WTC11 (cell line): ENCODE measurements at places on chromosomes 3 and 15.

GRCh38 chr15:29570948-29571791 lies 251.1 kb downstream of the TJP1 start:
- H3K27me3 ChIP-seq = peaks cover 42% of the 10 kb centered on the region
- DNase-seq = peak; percentile 81
- peaks cover 2% of the 10 kb centered on the region; the same call in 1 of the 2 replicates for H3K36me3 ChIP-seq
- no peak overlapping the region for H3K27ac ChIP-seq
- peaks cover 34% of the 10 kb centered on the region for H3K4me1 ChIP-seq

- DNase-seq = no peak
- H3K4me1 ChIP-seq = no peaks in the 10 kb centered on the region
- H3K27me3 ChIP-seq = no peaks in the 10 kb centered on the region
- H3K36me3 ChIP-seq = peaks cover 6% of the 10 kb centered on the region; the same call in 1 of the 2 replicates
- H3K27ac ChIP-seq = no peak overlapping the region
These were observed 761.7 kb downstream of the IGSF11 start for GRCh38 chr3:118272991-118273390.

DNA sequence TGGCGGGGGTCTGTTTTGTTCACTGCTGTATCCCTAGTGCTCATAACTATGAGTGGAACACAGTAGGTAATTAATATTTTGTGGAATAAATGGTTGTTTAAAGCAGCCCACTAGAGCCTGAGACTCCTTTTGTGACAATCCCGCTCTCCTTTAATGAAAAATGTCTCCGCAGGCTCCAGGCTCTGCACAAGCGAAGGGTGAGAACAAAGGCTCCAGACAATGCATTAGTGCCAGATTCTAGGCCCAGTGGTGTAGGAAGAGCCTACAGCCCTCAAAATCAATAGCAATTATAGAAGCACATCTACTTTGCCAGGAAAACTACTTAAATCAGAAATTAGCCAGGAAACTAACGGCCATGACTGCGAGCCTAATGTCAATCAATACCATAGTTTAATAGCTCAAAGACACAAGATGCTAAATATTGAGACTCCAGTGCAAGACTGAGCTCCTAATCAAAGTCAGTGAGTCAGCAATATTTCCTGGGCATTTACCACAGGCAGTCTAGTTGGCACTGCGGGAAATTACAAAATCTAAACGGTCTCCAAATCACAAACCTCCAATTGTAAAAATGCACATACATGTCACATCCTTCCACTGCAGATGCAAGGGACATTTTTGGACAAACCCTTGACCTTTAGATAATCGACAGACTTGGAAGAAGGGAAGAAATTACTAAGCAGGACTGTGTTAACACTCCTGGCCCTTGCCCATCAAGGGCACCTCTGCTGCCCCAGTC lies 2.3 kb downstream of the ANXA2 start:
- no peaks in the 10 kb centered on the region for H3K36me3 ChIP-seq
- H3K4me3 ChIP-seq = no peak overlapping the region
- peaks cover 74% of the 10 kb centered on the region for H3K4me1 ChIP-seq
- no peak overlapping the region for H3K27ac ChIP-seq
- peaks cover 17% of the 10 kb centered on the region for H3K27me3 ChIP-seq
- DNase-seq = no peak

- H3K4me1 ChIP-seq = peaks cover 49% of the 10 kb centered on the region
- H3K36me3 ChIP-seq = no peaks in the 10 kb centered on the region
- no peak overlapping the region for H3K27ac ChIP-seq
- H3K4me3 ChIP-seq = no peak overlapping the region
These were observed 793.5 kb downstream of the ROBO1 start for GRCh38 chr3:78974181-78974790.

DNA sequence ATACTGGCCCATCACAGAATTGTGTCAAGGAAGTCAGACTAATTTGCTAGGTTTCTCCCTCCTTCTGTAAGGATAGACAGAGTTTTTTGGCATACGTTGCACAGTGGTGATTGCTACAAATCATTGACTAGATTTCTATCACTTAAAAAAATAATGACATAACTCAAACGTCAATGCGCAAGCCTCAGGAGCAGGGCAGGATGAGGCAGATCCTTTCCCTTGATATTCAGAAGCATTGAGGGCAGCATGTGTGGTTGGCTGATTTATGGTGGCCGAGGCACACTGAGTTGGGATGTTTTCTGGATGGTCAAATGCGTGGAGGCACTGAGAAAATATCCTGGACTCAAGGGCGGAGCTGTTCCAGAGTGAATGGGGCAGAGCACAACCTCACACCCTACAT lies 14.4 kb downstream of the THSD4 start:
- no peak overlapping the region for H3K27ac ChIP-seq
- H3K36me3 ChIP-seq = no peaks in the 10 kb centered on the region
- H3K27me3 ChIP-seq = no peaks in the 10 kb centered on the region

DNA sequence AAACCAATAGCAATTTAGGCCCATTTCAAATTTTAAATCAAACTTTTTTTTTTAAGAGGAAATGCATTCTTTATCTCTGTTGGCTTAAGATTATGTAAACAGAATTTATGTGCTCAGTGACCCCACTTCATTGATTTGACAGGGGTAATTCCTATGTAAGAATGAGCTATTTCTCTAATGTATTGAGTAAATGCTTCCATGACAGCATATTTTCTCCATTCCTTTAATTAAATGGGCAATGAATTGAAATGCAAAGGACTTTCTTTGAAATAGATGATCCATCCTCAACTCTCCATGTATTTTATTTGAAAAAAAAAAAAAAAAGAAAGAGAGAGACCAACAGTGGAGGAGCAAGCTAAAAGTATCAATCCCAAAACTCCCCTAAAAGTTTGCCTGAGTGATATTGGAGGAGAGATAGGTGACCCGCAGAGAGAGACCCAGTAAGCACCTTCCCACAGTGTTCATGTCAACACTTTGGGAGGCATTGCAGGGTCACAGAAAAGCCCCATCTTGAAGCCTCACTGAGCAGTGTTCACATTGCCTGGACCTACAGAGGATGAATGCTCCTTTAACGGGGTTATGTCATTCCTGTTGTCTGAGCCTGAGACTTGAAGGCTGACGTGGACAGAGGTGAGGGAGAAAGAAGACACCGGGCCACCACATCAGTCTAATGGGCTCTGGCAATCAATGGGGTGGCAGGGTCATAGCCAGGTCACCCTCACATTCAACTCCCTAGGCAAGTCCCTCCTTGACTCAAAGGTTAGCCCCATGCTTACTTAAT lies 176.0 kb downstream of the SHOX2 start:
- H3K27me3 ChIP-seq = no peaks in the 10 kb centered on the region
- no peaks in the 10 kb centered on the region for H3K36me3 ChIP-seq
- no peak for DNase-seq
- no peaks in the 10 kb centered on the region for H3K4me1 ChIP-seq
- H3K27ac ChIP-seq = no peak overlapping the region
- H3K4me3 ChIP-seq = no peak overlapping the region

- peaks cover 52% of the 10 kb centered on the region for H3K4me1 ChIP-seq
- H3K4me3 ChIP-seq = peak overlapping the region; percentile 24
- H3K27ac ChIP-seq = peak overlapping the region; percentile 96
- H3K36me3 ChIP-seq = peaks cover 78% of the 10 kb centered on the region
- no peak for DNase-seq
These were observed 10.9 kb downstream of the AMOTL2 start for GRCh38 chr3:134363381-134363755.

DNA sequence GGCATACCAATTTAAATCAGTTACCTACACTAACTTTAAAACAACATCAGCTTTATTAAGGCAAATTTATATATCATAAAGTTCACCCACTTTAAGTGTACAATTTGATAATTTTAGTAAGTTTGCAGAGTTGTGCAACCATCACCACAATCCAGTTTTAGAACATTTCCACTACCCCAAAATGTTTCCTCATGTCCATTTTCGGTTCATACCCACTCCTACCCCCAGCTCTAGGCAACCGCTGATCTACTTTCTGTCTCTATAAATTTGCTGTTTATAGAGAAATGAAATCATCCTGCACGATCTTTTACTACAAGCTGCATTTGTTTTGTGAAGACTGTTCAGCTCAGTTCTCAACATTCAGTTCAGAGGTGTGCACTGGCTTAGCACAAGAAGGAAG lies 31.5 kb upstream of the FAM81A start:
- no peak overlapping the region for H3K27ac ChIP-seq
- H3K36me3 ChIP-seq = no peaks in the 10 kb centered on the region
- peaks cover 22% of the 10 kb centered on the region for H3K4me1 ChIP-seq
- peaks cover 60% of the 10 kb centered on the region for H3K27me3 ChIP-seq
- no peak for DNase-seq

GRCh38 chr3:72630969-72631344 lies 217.3 kb downstream of the SHQ1 start:
- no peak overlapping the region for H3K27ac ChIP-seq
- H3K27me3 ChIP-seq = no peaks in the 10 kb centered on the region; the same call in 1 of the 2 replicates
- peaks cover 11% of the 10 kb centered on the region; the same call in 1 of the 2 replicates for H3K36me3 ChIP-seq
- DNase-seq = no peak
- peaks cover 19% of the 10 kb centered on the region for H3K4me1 ChIP-seq

GRCh38 chr3:126313580-126314304 lies 43.5 kb downstream of the KLF15 start:
- no peak overlapping the region for H3K27ac ChIP-seq
- DNase-seq = no peak
- peaks cover 14% of the 10 kb centered on the region for H3K4me1 ChIP-seq
- peaks cover 10% of the 10 kb centered on the region; the same call in 1 of the 2 replicates for H3K36me3 ChIP-seq
- H3K4me3 ChIP-seq = no peak overlapping the region
- H3K27me3 ChIP-seq = no peaks in the 10 kb centered on the region; the same call in 1 of the 2 replicates

DNA sequence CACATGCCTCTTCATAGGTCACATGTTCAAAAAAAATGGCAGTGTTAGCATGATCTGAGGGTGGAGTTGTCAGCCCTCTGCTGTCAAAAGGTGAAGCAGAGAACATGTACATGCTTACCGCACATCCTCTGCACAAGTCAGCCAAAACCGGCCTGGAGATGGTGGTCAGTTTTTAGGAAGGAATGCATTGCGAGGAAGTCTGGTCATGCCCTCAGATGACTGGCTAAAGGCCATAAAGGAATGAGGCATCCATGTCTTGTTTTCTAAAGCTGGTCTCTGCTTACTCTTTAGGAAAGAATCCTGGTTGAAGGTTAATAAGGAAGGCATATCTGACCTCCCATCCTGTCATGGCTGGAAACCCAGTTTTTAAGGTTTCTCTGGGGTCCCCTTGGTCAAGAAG lies 292.0 kb upstream of the CCDC54 start:
- H3K36me3 ChIP-seq = no peaks in the 10 kb centered on the region
- DNase-seq = no peak
- H3K27ac ChIP-seq = no peak overlapping the region
- no peak overlapping the region for H3K4me3 ChIP-seq
- H3K27me3 ChIP-seq = no peaks in the 10 kb centered on the region

DNA sequence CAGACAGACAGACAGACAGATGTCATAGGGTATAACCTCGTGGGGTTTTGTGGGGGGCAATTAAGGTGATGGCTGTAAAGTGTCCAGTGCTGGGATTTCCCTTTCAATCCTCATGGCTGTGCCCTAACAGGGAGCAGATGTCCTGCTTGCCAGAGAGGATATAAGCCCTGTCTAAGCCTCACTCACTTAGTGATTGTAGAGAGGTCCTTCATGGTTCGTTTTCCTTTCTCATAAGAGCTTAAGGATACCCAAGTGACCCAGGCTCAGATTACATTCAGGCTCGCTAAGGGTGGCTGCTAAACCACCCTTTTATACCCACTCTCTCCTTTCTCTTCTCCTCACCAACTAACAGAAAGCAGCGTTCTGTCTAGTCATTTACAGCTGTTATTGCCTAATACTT lies 19.2 kb downstream of the LYSMD2 start:
- H3K27ac ChIP-seq = no peak overlapping the region
- no peaks in the 10 kb centered on the region for H3K27me3 ChIP-seq
- peaks cover 4% of the 10 kb centered on the region; the same call in 1 of the 2 replicates for H3K4me1 ChIP-seq
- H3K4me3 ChIP-seq = no peak overlapping the region

GRCh38 chr3:134624537-134625287 lies 26.1 kb downstream of the KY start:
- H3K27me3 ChIP-seq = no peaks in the 10 kb centered on the region
- H3K36me3 ChIP-seq = no peaks in the 10 kb centered on the region
- no peak for DNase-seq
- H3K4me3 ChIP-seq = no peak overlapping the region
- H3K27ac ChIP-seq = no peak overlapping the region

DNA sequence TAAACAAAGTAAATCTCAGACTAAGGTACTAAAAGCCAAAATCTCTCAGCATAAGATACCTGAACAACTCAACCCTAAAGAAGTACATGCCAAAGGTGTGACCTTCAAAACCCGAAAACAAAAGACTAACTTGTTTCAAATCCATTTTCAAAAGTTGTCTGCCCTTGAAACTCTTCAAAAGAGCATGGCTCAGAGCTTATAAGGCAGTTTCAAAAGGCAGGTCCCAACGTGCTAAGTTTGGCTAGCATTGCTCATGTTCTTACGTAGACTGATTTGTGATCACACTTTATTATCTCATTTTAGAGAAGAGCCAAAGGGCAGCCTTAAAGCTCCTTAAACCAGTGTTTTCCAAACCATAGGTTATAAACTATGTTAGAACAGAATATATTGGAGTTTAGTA lies 112.2 kb downstream of the FEZF2 start:
- H3K27me3 ChIP-seq = no peaks in the 10 kb centered on the region
- H3K4me3 ChIP-seq = no peak overlapping the region
- no peak overlapping the region for H3K27ac ChIP-seq
- DNase-seq = no peak

DNA sequence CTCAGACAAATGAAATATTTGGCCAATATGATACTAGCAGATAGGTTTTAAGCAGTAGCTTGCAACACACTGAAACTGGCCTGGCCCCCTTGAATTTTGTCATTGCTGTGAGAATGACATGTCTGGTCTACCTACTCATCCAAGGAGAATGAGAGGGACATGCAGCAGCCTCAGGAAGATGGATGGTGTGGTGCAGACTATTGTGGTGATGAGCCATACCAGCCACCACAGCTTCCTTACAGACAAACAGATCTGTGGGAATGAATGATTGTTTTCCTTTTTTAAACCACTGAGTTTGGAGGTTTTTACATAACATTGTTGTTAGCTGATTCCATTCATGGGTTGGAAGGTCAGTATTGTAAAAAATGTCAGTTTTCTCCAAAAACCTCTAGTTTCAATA lies 133.7 kb upstream of the POU1F1 start:
- no peak overlapping the region for H3K27ac ChIP-seq
- no peak overlapping the region for H3K4me3 ChIP-seq
- no peaks in the 10 kb centered on the region for H3K4me1 ChIP-seq
- no peaks in the 10 kb centered on the region for H3K27me3 ChIP-seq
- H3K36me3 ChIP-seq = no peaks in the 10 kb centered on the region
- DNase-seq = no peak

DNA sequence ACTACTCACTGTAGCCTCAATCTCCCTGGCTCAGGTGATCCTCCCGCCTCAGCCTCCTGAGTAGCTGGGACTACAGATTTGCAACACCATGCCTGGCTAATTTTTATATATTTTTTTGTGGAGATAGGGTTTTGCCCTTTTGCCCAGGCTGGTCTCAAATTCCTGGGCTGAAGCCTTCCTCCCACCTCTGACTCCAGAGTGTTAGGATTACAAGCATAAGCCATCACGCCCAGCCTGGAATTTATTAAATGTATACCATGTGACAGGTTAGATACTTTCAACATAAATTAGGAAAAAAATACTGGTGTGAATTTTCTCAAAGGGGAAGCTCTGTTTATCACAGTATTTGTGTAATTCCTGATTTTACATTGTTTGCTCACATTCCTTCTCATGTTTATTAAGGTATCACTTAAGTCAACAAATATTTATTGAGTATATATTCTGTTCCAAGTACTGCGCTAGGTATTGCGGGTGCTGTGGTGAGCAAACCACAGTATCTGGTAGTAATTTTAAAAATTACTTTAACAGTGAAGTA lies 24.8 kb downstream of the PPP4R2 start:
- H3K4me3 ChIP-seq = no peak overlapping the region
- H3K4me1 ChIP-seq = peaks cover 63% of the 10 kb centered on the region
- no peak for DNase-seq
- no peaks in the 10 kb centered on the region for H3K27me3 ChIP-seq
- H3K27ac ChIP-seq = no peak overlapping the region
